ENCODE measurements at places on chromosomes 6 and 20.

GRCh38 chr6:42947950-42948349, 12.6 kb upstream of the GNMT start:
- no peak for ATAC-seq

GRCh38 chr6:166330612-166331011, 11.7 kb downstream of the SFT2D1 start:
- no peak for ATAC-seq

DNA sequence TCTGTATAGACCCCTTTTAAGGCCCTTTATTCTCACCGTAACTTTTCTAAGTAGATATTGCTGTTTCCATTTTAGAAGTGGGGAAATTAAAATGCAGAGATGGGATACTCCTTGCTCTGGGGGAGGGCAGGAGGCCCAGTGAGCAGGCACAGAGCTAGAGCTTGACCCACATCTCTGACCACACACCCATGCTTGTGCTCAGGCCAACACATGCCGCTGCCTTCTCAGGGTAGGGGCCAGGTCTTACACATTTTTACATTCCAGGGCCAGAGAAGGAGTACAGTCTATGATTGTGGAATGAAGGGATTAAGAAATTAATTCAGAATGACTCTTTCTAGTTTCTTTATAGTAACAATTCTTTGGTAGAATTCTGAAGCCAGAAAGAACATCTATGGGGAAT, 104.8 kb downstream of the SOBP start:
- no peak for ATAC-seq

GRCh38 chr20:51036827-51037531, 14.1 kb upstream of the KCNG1 start:
- no peak for ATAC-seq

GRCh38 chr6:105402939-105403935, at the start of gene PREP:
PREP (minus strand) TSS chr6:105403082; CDS start chr6:105402891, 191 bp downstream.
- peak; percentile 98 for ATAC-seq

- no peak for ATAC-seq
These were observed 59.5 kb downstream of the PLEKHG1 start for GRCh38 chr6:150659046-150659763.

DNA sequence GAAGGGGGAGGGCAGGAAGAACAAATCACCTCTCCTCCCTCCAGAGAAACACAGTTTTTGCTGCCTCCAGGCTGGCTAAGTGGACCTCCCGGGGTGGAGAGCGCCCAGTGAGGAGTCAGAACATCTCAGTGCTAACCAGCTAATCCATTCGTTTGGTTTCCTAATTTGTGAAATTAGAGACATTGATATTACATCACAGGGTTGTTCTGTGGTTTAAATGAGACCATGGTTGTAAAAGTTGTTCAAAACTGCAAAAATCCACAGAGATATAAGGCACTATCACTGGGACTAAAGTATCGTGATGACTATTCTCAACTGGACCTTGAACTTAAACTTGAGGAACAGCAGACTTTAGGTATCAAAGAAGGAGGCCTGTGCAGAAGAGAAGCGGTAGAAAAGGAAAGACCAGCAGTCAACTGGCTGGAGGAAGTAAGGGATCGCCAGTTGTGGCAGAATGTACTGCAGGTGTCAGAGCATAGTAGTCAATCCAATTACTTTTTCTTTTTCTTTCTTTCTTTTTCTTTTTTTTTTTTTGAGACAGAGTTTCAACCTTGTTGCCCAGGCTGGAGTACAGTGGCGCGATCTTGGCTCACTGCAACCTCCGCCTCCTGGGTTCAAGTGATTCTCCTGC, 33.9 kb downstream of the RIPOR2 start:
- no peak for ATAC-seq

DNA sequence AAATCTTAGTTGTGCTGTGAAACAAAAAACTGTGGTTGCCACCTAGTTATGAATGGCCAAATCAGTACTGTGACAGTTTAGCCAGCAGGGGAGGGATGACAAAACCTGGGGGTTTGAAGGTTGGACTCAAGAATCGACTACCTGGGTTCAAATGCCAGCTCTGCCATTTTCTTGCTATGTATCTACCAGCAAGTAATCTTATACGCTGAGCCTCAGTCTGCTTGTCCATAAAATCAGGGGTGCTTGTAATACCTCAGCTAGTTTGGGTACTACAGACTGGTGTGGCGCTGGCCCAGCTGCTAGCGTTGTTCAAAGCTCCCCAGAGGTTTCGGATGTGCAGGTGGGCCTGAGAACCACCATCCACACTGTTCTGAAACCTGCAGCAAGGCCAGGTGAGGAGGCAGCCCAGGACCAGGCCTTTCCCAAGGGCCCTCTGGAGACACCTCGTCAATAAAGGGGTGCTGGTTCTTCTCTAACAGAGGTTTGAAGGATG, 40.4 kb downstream of the TRAM2 start:
- peak; percentile 35 for ATAC-seq

DNA sequence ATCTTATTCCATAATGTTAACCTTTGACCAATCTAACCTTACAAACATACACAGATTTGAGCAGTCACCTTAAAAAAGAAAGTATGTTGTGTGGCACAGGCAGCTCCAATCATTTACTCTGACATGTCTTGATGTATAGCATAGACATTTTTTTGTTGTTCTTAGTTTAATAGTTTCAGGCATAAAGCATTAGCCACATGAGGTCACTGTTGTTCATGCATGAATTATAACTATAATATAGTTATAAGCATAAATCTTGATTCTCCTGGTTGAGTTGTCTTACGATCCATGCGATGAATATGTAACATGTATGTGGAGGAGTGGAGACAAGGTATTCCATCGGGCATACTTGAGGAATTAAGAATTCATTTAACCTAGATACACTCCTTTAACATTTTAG, 26.1 kb upstream of the NKAIN2 start:
- ATAC-seq = no peak

DNA sequence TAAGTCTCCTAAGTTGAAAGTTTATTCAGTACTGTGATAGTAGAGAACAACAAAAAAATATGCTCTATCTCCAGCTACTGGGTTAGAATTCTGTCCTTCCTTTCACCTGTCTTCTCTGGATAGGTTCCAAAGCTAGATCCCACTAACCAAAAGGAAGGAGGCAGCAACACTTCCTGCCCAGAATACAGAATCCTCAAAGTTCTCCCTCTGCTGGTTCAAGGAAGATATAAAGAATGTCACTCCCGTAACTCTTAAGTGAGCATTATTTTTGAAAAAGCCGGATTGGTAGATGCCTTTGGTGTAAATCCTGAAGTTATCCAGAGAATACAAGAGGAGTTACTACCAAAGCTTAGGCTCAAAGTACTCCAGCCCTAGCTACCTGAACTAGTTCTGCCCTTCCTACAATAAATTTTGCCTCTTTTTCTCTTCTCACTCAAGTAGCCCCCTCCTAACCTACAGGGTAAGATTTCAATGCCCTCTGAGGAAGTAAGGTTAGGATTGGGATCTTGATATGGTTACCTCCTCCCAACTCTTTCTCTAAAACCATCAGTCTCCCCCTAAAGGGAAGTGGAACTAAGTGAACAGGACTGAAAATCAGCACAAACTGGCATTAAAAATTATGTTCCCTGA, 26.0 kb upstream of the CRIP3 start:
- no peak for ATAC-seq

DNA sequence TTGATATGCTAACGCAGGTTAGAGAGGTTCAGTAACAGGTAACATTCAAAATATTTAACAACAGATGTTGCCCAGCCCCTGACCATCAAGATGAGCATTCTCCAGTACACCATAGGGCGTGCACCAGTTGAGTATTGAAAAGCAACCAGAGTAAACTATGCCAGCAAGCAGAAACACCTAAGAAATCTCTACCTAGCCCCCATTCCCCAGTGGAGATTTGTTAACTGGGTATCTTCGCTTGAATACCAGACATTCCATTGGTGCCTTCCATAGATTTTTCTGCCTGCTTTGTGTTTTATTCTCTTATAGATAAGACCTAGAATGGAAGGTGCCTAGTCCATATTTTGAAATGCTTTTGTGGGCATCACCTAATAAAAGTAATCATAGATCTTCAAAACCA, 623.9 kb downstream of the KIF16B start:
- no peak for ATAC-seq

GRCh38 chr6:137282254-137282653, 63.1 kb upstream of the IFNGR1 start:
- peak; percentile 69 for ATAC-seq

- no peak for ATAC-seq
These were observed 150.3 kb downstream of the SYCP2 start for GRCh38 chr20:59782986-59783640.

DNA sequence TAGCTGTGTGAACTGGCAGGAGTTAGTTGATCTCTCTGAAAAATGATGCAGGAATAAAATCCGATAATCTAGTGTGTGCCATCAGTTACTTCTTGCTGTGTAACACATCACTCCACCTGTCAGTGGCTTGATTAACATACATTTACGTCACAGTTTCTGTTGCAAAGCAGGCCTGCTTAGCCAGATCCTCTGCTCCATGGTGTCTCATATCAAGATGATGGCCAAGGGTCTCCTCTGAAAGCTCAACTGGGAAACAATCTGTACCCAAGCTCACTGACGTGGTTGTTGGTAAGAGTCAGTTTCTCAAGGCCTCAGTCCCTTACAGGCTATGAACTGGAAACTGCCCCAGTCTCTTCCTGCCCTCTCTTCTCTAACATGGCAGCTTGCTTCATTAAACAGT, 51.8 kb downstream of the FOXA2 start:
- ATAC-seq = no peak

DNA sequence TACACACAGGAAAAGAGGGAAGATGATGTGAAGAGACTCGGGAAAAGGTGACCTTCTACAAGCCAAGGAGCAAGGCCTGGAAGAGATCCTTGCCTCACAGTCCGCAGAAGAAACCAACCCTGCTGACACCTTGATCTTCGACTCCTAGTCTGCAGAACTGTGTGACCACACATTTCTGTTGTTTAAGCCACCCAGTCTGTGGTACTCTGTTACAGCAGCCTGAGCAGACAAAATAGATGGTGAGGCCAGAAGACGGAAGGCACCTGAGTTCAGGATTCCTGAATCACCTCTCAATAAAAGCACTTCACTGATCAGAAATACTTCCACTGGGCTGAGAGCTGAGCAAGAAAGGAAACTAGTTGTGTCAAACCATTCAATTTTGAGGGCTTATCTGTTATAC, 103.3 kb downstream of the BACH2 start:
- ATAC-seq = no peak

GRCh38 chr20:62621251-62622110, 20.8 kb upstream of the SLCO4A1 start:
- ATAC-seq = no peak

DNA sequence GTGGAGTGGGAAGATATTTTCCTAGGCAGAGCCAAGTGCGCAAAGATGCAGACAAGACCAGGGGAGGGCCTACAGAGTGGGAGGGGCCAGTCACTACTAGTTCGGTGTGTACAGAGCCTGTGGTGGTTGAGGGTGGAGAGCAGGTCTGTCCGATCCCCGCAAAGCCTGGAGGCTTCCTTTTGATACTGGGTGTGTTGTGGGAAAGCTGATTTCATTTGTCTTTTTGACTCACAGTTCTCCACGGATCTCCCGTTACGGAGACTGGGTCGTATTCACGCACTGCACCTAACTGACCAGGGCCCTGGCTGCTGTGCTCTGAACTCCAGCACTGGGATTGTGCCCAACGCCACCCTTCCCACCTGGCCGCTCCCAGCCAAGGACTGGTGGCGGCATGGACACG, 1.4 kb upstream of the TIAM2 start:
- no peak for ATAC-seq

- ATAC-seq = no peak
These were observed 51.0 kb downstream of the SCGN start for GRCh38 chr6:25703005-25703404.

GRCh38 chr20:61373055-61373399, 121.0 kb downstream of the CDH4 start:
- ATAC-seq = no peak

DNA sequence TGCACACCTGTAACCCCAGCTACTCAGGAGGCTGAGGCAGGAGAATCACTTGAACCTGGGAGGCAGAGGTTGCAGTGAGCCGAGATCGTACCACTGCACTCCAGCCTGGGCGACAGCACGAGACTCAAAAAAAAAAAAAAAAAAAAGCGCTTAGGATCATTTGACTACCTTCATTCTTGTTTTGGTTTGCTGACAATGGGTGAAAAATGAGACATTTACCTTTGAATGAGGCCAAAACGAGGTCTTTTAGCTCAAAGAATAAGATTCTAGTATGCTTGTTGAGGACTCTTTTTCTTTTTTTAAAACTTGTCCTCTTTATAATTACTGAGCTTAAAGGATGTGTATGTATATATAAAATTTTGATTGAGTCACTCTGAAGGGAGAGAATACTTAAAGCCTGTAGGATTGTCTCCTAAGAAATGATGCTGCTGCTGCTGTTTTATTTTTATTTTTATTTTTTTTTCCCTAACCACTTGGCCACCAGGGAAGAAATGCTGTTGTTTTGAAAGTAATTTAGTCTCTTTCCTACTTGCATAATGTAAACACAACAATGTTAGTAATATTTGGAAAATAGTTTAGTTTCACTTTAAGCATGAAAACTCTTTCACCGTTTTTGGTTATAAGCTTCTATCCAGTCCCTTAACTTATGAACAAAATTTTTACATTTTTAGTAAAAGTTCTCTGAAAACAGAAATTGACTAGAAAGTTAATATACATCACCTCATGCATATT, 7.9 kb downstream of the UBR2 start:
- ATAC-seq = no peak

DNA sequence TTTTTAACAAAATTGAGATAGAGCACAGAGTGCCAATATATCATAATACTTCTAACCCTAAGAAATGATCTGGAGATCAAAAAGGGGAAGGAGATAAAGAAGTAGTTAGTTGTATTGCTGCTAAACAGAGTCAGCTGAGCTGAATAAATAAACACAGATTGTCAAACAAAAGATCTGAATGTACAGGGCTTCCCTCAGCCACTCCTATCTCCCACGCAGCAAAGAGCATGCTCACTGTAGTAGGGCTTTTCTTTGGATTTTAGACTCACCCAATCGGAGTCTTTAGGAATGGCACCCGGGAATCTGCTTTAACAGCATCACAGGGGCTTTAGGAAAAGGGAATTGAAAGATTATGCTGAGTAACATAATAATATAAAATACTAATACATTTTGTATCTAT, 222.2 kb upstream of the STXBP5 start:
- ATAC-seq = no peak

DNA sequence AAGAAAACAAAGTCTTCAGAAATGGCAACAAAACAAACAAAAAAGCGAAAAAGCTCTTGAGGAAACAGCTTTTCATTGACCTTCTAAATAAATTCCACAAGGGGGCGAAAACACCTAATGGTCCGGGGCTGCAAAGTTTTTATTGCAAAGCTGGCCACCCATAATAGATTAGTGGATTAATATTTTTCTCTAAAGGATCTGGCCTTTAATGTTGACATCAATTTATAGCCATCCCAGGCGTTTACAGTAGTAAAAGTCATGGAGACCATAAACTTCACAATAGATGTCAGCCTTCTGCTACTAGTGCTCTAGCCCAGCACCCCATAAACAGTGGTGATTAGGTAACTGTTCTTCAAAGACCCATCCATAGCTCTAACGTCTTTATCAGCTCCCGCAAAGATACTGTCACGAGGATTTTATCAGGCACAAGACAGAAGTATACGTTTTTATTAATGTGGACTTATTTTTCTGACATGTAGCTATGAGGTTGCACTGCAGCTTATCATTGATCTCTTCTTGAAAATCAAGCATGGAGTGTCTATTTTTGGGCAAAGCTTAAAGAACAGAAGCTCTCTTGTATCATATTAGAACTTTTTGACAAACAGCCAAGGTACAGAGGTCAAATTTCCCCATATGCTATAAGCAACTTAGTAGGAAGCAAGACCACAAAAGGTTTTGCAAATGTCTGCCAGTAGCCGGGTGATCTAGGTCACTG, 4.7 kb downstream of the CITED2 start:
- no peak for ATAC-seq

- no peak for ATAC-seq
These were observed 332.4 kb downstream of the HACE1 start for GRCh38 chr6:104527311-104527710.

GRCh38 chr20:42441864-42442331, 747.8 kb downstream of the PTPRT start:
- no peak for ATAC-seq

All from stimulated activated memory B cell treated with anti-CD40 and anti-IgM and Interleukin-4, amounts not matched to agents 10 μg/mL and 1 μg/mL and 100 μg/mL, for 72 hours (primary cell).